ENCODE measurements at places on chromosomes 6 and 20.

- DNase-seq = peak; percentile 26
Observed at GRCh38 chr6:99613409-99613704, 6.7 kb downstream of the PRDM13 start.

GRCh38 chr6:91904586-91905164, 1317.8 kb upstream of the MAP3K7 start:
- DNase-seq = no peak

DNA sequence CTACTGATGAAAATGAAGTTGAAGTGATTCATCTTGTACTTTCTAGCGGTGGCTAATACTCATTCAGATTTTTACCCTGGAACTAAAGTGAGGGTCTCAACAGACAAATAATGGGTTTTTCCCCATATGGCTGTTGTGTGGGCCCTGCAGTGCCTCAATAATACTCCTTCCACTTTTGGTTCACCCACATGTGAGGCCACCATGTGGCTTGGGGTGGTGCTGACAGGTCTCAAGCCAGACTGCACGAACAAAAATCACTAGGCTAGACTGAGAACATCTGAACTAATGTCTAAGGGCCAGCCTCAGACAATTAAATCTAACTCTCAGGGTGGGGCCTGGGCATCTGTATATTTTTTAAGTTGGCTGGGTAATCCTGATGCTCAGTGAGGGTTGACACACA, 7.9 kb upstream of the COL12A1 start:
- no peak for DNase-seq

DNA sequence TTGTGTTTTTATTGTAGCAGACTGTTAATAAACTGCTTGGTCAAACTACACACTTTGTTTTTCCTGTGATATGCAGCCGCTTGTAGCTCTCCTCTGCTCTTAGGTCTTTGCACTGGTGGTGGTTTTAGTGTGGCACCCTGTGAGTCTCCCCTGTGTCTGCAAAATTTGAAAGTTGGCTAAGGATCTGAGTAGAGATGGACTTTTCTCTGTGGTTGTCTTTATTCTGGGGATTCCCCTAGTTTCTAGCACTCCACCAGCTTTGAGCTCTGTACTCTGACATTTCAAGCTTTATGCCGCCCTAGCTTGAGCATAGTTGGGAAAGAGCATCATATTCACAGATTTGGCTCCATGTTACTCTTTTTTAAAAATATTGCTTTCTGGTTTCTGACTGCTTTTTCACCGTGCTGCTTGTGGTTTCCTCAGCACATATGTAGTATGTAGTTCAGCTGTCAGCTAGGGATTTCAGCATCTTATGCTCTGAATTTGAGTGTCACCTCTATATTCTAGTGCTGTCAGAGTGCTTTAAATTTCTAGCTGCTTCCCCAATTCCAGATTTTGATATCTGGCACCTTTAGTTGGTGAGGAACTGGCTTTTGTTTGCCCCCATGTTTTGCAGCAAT, 25.4 kb downstream of the CDYL start:
- DNase-seq = no peak

- no peak for DNase-seq
Observed at GRCh38 chr20:40464731-40465208, 224.3 kb downstream of the MAFB start.

GRCh38 chr6:149259753-149260152, 57.8 kb upstream of the TAB2 start:
- no peak for DNase-seq

DNA sequence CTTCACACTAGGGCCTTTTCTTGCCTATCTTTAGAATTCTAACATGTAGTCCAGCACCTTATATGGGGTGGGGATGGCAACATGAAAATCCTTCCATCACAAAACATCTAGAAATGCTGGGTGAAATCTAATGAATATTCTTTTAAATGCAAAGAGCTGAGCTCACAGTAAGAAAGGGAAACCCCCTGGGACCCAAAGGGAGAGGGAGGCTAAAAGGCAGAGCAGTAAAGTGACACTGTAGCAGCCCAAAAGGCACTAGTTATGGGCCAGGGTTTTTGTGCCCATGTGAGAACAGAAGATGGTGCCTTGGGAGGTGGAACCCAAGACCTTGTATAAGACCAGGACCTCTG, 66.7 kb downstream of the TRAM2 start:
- no peak for DNase-seq

DNA sequence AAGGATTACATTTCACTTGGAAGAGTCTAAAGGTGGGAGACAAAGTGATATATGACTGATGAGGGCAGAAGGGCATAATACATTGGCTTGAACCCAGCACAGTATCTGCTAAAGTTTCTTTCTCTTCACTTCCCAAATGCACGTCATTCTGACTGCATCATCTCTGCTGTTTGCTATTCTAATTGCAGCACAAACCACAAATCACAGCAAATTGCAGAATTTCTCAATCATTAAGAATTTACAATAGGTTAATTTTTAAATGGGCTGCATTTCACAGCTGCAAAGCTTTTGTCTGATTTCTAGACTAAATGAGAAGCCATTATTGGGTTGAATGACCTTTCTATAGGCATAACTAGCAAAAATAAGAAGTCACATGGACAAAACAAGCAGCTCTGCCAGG, 337.0 kb downstream of the RNGTT start:
- no peak for DNase-seq

GRCh38 chr20:31746068-31746878, 7.2 kb downstream of the TPX2 start:
- DNase-seq = no peak

DNA sequence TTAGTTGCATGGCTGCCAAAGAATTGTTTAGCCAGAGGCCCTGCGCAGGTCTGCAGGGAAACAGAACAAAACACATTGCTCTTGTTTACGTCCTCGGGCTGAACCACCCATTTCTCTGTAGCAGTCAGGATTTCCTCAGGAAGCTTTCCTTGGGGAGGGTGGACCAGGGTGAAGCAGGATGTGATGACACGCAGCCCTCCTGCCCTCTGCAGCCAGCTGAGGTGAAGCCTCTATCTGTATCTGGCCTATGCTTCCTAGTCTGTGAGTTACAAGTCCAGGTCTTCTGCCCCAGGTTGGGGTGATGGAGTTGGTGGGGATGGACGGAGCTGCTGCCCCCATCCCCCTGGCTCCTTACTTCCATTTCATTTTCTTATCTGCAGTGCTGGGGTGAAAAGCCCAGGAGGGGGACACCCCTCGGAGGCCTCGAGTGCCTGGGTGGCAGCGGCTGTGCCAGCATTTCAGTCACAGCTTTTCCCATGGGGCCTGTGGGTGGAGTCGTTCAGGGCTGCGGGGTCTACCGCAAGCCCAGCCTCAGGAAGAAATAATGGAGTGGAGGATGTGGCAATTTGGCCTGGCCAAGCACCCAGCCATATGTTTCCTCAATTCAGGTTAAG, 24.9 kb downstream of the SASH1 start:
- peak; percentile 8 for DNase-seq

GRCh38 chr6:157946865-157947532, 34.7 kb upstream of the SYNJ2 start:
- DNase-seq = peak; percentile 13

DNA sequence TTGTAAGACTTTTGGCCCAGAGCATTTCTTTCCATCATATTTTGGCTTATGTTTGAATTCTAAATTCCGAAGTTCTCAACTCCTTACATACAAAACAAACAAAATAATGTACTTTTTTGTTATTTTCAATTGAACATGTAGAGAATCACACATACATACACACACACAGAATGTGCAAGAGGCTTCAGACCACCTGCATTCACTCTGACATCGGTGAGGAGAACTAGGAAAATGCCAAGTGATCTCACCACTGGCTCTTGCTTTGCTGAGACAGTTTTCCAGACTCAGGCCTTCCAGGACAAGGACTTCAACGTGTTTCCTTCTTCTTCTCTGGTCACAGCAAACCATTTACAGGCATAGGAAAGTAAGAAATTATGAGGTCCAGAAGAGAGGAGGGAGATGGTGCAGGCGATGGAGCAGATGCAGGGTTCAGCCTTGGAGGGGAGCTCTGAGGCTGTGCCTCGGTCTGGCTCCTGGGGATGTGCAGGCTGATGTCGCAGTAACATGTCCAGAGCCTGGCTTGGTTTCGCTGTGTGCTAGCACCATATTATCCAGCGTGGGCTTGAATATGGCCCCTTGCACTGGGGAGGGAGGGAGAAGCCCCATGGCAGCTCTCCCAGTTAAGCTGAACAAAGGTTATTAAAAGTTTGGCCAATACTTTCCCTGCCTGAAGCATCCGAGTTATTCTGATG, 93.4 kb downstream of the DACT2 start:
- no peak for DNase-seq

DNA sequence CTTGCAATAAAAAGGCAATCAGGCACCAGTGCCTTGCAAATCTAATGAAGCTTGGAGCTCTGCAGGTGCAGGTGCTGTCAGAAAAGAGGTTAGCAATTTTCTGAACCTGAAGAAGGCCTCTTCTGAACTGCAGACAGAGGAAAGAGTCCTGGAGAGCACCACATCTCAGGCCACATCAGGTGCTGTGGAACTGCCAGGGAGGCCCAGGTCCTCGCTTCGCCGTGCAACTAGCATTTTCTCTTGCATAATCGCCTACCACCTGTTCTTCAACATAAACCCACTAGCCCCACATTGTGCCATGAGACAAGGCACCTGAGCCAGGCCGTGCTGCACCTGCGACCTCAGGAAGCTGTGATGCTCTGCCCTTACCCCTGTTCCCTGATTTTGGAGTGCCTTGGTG, 187.6 kb downstream of the DTNBP1 start:
- DNase-seq = no peak
